Smooth muscle cell of trachea (primary cell): ENCODE measurements at places on chromosomes 2 and 18. TPM values are rescaled to one million over a fixed set of nuclear protein-coding genes. Genes with fewer than 3 reads are reported as not detected.

HOXD9 gene
- 0.17 TPM in 1 of 2 replicates, not detected in the other for total RNA-seq

VWA3B gene
- total RNA-seq, result 0.17 TPM in 1 of 2 replicates, not detected in the other

ACKR3 gene
- 0.73 and 3.0 TPM in 2 replicates for total RNA-seq

REG3G gene
- total RNA-seq, result not detected in 2 replicates

SERPINB5 gene
- 0.29 TPM in 1 of 2 replicates, not detected in the other for total RNA-seq

HOXD8 gene
- total RNA-seq, result 0.33 and 0.44 TPM in 2 replicates

PRSS56 gene
- not detected in 2 replicates for total RNA-seq

PHOSPHO2 gene
- total RNA-seq, result 1.8 and 4.1 TPM in 2 replicates

HOXD12 gene
- total RNA-seq, result not detected in 2 replicates

AQP4 gene
- total RNA-seq, result not detected in 2 replicates

LYPD6 gene
- total RNA-seq, result 0.15 and 0.33 TPM in 2 replicates

TCF7L1 gene
- 2.5 and 2.8 TPM in 2 replicates for total RNA-seq

ZNF236 gene
- total RNA-seq, result 10.6 and 14.0 TPM in 2 replicates

CHPF gene
- total RNA-seq, result 94.8 and 168 TPM in 2 replicates

ABCG8 gene
- not detected in 2 replicates for total RNA-seq

CLASP1 gene
- total RNA-seq, result 40.2 and 61.4 TPM in 2 replicates

HOXD13 gene
- total RNA-seq, result not detected in 2 replicates

LIPG gene
- total RNA-seq, result 0.58 and 0.83 TPM in 2 replicates

GKN2 gene
- not detected in 2 replicates for total RNA-seq

RBM43 gene
- total RNA-seq, result 8.4 and 12.2 TPM in 2 replicates

SIX2 gene
- 0.17 TPM in 1 of 2 replicates, not detected in the other for total RNA-seq

MPV17 gene
- total RNA-seq, result 111 and 117 TPM in 2 replicates

CXCR1 gene
- not detected in 2 replicates for total RNA-seq

C2orf80 gene
- total RNA-seq, result not detected in 2 replicates

CCDC74B gene
- total RNA-seq, result 4.8 and 9.3 TPM in 2 replicates

MARCO gene
- total RNA-seq, result not detected in 2 replicates

CNRIP1 gene
- total RNA-seq, result 23.0 and 28.1 TPM in 2 replicates

NYAP2 gene
- not detected in 2 replicates for total RNA-seq
